Psoas muscle (tissue), 8 donors: ENCODE measurements at places on chromosomes 7 and 10. TPM values are rescaled to one million over a fixed set of nuclear protein-coding genes. Genes with fewer than 3 reads are reported as not detected.

DNA sequence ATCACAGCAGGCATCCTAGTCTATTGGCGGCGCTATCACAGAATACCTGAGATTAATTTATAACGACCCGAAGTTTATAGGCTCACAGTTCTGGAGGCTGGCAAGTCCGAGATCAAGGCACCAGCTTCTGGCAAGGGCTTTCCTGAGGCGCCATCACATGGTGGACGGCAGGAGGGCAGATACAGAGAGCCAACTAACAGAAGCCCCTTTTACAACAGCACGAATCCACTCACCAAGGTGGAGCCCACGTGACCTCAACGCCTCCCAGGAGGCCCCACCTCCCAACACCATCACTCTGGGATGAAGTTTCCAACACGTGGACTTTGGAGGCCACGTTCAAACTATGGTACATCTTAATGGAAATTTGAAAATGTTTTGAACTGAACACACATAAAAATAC, 255.3 kb downstream of the ELFN1 start:
- DNase-seq: peak; percentile 50

GRCh38 chr10:94108200-94108599, 114.5 kb downstream of the PLCE1 start:
- no peak for DNase-seq

DNA sequence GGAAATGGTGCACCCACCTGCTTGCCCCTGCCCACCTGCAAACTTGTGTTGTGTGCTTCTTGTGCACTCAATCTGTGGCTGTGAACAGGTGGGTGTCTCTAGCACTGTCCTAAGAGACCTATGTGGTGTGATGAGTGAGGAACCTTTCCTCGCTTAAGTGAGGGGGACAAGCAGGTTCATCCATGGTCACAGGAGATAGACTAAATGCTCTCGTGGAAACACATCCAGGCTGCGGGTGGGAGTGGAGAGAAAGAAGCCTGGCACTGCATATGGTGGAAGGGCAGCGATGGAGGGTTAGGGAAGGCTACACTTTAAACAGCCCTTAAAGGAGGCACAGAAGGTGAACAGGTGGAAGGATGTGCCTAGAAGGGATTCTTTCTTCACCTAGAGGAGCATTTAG, 330.9 kb downstream of the CXCL12 start:
- no peak for DNase-seq

DNA sequence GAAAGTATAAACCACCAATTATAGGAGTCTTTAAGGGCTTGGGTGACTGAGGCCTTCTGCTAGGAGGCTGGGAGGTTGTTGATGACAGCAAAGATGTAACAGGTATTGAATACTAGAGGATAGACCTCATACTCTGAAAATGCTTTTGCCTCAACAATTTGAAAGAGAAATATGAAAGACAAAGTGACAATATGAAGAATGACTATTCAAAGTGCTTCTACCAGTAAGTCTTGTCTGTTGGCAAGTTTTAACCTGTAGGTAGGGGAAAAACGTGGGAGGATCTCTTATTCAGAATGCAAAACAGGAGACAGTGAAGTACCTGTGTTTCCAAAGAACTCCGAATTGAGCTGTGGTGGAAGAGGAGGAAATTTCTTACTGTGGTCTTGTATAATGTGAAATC, 38.2 kb downstream of the GBF1 start:
- DNase-seq: no peak

DNA sequence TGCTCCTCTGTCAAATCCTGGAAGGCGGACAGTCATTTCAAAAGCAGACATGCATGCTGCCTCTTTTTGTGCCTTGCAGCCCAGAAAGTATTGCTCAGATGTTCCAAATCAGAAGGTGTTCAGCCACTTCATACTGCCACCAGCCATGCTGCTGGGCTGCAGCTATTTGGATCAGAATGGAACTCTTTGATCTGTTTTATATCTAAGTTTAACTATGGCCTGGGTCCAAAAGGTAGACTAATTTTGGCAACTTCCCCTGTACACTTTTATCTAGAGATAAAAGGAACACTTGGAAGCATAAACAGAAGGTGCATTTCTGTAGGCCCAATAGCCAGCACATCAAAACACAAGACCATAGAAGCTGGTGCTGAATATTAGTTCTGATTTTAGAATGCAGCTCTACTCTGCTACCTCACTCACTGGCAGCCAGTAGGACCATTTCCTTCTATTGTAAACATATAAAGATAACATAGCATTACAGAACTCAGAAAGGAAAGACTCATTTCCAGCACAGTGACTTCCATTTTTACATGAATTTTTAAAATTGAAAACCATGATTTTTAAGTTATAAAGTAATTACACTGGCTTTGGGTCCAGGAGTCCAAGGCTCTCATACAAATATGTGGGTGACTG, 143.1 kb upstream of the CAV2 start:
- no peak for DNase-seq

DNA sequence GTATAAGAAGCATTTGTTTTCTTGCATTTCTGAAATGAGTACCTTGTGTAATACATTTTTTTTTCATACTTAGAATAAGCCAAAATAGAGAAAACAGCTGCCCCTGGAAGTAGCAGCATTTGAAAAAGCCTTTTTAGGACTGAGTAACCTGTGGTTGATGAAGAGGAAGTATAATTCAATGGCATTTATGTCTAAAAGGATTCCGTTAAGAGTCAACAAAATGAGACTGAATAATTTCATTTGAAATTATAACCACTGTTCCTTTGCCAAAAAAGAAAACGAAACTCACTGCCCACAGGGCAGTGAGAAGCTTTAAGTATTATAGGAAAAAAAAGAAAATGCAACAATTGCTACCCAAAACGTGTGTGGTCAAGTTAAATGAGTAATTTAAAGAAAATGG, 705.6 kb upstream of the PHF14 start:
- DNase-seq: no peak

CACNA2D1 gene
- 167 TPM for total RNA-seq
